ENCODE measurements at places on chromosomes 11 and 22. TPM values are rescaled to one million over a fixed set of nuclear protein-coding genes. Genes with fewer than 3 reads are reported as not detected.

Gene KLHDC7B
- total RNA-seq: 15.2 TPM

Gene SPCS2
- 168 TPM for total RNA-seq

Gene IGLL1
- total RNA-seq: not detected

Gene OR4P4
- total RNA-seq: not detected

DNA sequence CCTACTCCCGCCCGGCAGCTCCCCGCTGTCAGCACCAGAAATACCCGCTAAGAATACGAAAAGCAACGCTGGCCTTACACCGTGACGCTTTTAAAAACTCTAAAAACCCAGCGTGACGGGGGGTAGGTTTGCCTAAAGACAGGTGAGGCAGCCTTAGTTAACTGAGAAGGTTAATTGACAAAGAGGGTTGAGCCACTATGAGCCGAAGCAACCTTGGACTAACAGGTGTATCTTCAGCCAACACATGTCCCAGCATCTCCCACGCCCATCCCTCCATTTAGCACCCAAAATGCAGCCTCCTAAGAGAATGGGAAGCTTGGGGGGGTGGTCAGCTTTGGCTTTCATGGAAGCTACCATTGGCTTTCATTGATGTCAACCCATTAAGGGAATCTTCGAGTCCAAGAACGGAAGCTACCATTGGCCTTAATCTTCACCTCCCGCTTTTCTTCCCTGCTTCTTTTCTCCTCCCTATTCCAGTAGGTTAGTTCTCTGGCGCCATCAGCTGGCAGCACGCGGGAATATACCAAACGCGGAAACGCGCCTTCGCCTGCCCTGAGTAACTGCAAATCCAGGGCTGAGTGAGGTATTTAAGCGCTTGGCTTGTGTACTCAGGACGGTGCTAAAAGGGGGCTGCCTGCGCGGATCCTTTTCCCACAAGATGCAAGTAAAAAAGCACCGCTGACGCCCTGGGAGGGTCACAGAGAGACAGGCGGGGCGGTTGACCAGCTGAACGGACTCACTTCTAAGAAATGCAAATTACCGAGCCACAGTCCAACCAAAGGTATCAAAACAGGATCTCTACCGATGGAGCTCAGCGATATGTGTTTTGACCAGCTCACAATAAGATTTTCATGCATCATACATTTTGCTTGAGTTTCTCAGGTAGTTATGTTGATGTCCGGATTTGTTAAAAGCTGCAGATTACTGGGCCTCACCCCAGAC, 38.5 kb upstream of the GLYATL1 start:
- no peak for DNase-seq

GRCh38 chr11:120211522-120212258, 858 bp downstream of the OAF start:
- DNase-seq: no peak

DNA sequence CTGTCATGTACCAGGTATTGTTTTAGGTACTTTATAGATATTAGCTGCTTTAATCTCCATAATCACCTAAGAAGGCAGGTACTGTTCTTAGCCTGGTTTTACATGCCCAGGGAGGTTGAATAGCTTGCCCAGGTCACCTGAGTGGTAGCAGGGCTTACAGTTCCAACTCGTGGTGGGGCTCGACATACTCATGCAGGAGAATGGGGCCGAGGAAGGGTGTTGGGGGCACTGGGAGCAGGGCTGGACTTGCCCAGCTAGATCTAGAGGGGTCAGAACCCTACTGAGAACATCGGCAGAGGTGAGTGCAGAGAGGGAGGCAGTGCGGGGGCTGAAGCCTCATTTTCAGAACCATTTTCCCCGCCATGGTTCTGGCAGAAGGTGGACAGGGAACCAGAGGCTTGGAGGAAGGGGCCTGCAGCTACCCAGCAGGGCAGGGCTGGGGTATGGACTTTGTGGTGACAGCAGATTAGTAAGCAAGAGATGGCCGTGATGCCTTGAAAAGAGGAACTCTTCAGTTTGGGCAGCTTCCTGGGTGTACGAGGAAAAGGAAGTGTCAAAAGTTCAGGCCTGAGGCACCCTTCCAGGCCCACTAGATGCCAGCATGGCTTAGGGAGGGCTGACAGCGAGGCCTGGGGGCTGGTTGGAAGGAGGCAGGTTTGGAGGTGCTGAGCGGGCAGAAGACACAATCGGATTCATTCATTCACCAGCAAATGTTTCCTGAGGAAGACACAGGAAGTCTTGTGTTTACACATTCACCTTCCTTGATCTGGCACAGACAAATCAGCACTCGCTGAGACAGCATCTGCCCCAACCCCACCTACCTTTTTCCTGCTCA, 54.7 kb upstream of the LYVE1 start:
- no peak for DNase-seq

GRCh38 chr11:58654908-58655296, 32.4 kb downstream of the CNTF start:
- no peak for DNase-seq

- DNase-seq: no peak
These were observed 928.4 kb upstream of the CCDC90B start for GRCh38 chr11:84214557-84214956.

DNA sequence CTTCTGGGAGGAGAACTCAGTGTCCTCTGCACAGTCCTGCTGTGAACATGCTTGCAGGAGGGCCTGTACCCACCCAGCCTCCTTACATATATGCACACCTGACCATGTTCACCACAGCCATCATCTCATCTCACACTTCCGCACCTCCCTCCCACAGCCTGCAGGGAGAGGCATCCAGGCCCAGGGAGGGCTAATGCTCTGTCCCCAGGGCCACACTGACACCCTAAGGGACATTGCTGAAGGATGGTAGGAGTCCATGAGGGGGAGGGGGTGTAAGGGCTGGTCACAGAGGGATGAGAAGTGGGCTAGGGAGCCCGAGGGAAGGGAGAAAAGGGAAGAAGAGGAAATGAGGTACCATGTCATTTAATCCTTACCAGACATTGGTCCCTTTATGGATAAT, 4.4 kb upstream of the KCNC1 start:
- no peak for DNase-seq

DNA sequence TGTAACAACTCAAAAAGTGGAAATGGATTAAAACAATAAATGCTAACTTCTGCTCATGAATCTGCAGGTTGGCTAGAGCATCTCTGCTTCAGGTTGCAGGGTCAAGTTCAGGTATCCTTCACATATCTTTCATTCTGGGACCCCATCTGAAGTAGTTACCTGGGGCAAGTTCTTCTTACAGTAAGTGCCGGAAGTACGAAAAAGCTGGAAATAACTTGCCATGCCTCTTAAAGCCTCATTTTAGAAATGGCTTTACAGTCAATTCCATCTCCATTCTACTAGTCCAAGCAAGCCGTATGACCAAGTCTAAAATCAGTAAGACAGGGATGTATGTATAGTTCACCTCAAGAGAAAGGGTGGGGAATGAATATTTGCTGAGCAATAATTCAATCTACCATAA, 93.7 kb downstream of the FCHSD2 start:
- no peak for DNase-seq

DNA sequence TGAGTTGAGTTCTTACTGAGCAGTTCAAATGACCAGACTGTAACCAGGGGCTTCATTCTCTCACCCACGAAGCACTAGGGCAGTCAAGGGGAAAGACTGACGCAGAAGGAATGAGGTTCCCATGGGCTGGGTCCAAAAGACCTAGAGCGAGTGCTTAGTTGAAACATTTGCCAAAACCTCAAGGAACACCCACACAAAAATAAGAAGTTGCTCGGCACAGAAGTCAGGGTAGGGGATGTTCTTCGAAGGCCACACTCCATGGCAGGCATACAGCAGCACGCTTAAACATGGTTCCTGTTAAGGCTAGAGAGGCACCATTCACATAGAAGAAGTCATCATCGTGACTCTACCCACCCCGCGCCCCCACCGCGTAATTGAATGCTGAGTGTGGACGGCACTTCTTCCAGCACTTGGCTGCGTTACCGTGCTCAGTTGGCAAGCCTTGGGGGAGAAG, 52.9 kb downstream of the TIMP3 start:
- peak; percentile 1 for DNase-seq
